Suprapubic skin (tissue), 4 donors: ENCODE measurements at places on chromosomes 12 and 14.

DNA sequence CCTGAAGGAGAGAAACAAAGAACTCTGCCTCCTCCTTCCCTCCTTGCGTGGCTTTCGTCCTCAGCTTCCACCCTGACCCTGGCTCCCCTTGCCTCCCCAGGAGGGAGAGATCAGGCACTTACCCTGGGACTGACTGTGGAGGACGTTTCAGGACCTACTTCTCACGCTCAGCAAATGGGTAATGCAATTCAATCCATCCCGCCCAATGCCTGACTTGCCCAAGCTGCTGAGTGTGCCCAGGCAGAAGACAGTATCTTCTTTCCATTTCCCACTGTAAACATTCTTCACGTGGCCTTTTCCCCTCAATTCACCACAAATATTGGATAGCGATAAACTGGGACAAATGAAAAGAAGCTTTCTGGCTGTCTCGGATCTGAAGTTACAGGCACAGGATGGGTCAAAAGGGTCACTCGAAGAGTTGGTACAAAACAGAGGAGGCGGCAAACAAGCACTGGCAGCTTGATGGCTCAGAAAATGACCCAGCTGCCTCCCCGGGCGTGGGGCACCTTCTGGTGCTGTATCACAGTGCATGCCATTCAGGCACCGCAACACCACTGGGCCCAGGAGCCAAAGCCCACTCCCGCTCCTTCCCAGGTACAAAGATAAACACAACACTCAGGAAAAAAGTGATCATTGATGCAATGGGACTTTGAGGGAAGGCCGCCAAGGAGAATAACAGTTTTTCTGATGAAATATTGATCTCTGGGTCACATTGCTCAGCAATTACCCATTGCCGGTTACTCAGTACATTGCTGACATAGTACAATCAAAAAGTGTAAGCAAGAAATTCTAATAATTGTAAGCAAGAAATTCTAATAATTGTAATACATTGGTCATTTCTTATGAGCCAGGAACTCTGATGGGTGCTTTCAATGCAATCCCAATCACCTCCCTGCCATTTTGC lies 65.8 kb downstream of the TRIM9 start:
- DNase-seq, result no peak

DNA sequence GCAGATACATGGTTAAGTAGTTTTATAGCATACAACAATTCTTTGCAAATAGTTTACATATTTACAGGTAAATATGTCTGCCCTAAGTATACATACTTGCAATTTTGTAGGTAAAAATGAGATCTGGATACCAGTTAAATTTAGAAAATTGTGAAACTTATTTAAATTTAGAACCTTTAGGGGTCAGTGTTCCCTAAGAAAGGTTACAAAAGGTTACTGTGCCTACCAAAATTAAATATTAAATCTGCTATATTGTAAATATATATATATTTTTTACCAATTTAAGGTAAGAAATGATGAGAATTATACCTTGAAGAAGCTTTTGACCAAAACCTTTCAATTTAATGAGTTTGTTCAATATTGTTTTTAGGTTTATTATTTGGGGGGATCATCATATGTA lies 54.0 kb downstream of the MIPOL1 start:
- no peak for DNase-seq

DNA sequence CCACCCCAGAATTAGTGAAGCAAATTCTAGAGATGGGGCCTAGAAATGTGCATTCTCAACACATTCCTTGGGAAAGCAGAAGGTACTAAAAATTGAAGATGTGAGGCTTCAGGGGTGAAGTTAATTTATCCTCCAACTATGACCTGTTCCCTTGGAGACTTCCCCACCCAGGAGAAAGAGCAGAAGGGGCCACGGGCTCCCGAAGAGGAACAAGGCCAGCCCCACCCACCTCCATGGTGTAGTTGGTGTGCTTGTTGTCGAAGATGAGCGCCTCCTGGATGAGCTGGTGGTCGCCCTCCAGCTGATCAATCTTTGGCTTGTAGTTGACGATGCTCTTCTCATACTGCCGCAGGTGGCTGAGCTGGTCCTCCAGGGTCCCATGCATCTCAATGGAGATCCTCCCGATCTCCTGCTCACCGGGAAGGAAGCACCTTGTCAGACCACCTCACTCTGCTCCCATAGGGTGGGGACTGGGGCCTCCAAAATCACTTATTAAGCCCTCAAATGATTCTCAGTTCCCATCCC lies 87.8 kb upstream of the ZFP36L1 start:
- no peak for DNase-seq

DNA sequence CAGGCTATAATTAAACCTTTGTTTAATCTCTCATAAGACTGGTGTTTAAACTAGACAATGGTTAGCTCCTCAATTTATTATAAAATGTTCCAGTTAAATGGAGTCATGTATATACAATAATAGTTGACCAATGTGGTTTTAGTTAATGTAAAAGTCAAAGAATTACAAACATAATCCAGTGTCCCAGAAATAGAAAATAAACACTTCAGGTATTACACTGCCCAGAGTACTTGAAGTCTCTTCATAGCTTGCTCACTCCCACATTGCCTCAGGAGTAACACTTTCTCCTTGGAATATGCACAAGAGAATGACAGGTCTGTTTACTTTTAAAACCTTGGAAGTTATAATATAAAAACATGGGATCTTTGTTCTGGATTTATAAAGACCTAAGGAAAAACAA lies 60.5 kb downstream of the SLC38A1 start:
- no peak for DNase-seq

GRCh38 chr14:59939828-59940227 lies 19.9 kb downstream of the LRRC9 start:
- DNase-seq, result no peak

GRCh38 chr14:28773861-28774691 lies 7.5 kb downstream of the FOXG1 start:
- no peak for DNase-seq

DNA sequence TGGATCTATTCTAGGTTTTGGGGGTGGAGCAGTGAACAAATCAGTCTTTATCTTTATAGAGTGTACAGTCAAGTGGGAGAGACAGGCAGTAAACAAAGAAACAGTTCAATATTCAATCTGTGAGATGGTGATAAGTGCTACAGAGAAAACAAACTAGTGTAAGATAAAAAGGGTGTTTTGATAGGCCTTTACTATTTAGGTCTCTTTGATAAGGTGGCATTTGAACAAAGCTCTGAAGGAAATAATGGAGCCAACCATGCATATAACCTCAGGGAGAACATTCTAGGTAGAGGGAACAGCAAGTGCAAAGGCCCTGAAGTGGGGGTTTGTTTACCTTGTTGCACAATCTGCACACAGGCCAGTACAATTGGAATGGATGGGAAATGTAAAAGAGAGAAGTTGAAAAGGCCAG lies 47.3 kb downstream of the PTPN11 start:
- no peak for DNase-seq
